ENCODE measurements at places on chromosomes 5 and 9. TPM values are rescaled to one million over a fixed set of nuclear protein-coding genes. Genes with fewer than 3 reads are reported as not detected.

DNA sequence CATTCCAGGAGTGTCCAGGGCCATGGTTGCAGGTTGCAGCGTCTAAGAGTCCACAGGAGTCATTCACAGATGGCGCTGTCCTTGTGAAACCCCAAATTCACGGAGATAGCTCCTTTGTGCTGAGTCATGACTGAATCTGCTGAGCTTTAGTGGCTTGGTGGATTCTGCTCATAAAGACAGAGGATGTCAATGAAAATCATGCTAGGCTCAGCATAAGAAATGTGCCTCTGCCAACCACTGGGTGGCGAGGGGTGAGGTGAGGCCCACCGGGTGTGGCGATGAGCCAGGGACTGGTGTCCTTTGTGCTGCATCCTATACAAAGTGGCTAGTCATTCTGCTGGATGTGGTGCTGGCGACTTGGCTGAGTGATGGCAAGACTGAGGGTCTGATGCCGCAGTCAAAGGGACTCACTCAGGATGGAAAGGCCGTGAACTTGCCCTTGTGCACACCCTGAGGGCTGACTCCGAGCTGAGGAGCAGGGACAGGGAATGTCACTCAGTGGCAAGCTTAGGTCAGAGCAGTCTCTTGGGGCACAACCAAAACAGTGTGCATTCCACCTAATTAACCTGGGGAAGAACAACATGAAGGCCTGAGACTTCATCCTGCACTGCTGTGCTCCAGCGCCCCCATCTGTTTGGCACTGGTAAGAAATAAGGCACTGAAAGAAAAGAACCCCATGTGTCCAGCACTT lies 71.5 kb downstream of the DAP start:
- H3K4me3 ChIP-seq, result no peak overlapping the region
- H3K36me3 ChIP-seq, result no peaks in the 10 kb centered on the region
- no peak for DNase-seq
- no peaks in the 10 kb centered on the region for H3K4me1 ChIP-seq

DNA sequence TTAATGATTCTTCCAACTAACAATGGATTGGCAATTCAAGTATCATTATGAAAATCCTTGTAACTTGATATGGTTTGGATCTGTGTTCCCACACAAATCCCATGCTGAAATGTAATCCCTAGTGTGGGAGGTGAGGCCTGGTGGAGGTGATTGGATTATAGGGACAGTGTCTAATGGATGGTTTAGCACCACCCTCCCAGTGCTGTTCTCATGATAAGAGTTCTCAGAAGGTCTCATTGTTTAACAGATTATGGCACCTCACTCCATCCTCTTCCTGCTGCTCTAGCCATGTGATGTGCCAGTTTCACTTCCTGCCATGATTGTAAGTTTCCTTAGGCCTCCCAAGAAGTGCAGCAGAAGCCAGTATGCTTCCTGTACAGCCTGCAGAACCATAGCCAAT lies 1116.2 kb upstream of the EDIL3 start:
- H3K36me3 ChIP-seq, result no peaks in the 10 kb centered on the region
- no peaks in the 10 kb centered on the region for H3K4me1 ChIP-seq
- no peak overlapping the region for H3K27ac ChIP-seq

DNA sequence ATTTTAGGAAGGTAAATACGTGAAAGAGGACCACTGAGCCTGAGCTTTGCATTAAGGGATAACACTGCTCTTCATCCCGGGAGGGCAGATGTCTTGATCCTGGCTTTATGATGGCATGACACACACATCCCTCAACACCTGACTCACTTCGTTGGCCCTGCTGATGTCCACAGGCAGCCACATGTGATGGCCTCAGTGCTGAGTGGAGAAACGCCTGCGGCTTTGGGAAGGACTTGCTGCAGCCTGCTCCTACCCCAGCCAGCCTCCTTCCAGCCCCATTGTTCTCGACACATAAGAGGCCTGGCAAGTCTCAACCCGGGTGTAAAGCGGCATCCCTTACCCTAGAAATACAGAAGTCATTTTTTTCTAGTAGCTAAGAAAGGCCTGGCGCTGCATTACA lies 169.0 kb downstream of the SYK start:
- no peak for DNase-seq
- H3K4me3 ChIP-seq, result no peak overlapping the region
- H3K27me3 ChIP-seq, result no peaks in the 10 kb centered on the region
- H3K4me1 ChIP-seq, result no peaks in the 10 kb centered on the region

DNA sequence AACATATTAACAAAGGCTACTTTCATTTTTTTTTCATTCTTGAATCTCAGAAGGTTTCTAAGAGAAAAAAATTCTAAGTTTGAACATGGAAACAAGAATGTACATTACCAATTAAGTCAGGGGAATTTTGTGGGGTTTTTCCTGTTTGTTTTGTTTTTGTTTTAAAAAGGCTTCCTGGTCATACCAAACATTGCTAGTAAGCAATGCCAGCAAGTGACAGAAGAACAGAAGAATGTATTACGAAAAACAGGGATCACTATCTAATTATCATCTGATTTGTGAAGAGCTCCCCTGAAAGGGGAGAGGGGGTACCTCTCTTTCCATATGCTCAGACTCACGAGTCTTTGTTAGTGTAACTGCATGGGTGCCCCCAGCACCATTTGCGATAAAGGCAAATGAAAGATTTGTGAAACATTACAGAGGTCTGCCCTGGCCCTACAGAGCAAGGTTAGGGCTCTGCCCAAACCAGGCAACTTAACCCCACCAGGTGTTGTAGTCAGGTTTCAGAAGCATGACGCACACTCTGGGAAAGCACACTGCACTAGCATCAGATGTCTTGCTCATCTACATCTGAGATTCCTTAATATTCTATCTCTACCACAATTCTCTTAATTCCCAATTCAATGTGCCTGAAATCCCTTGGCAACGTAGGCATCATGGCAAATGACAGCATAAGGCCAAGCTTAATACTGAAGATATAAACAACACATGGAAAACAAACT lies 268.2 kb downstream of the MLLT3 start:
- no peak for DNase-seq
- no peaks in the 10 kb centered on the region for H3K36me3 ChIP-seq
- H3K27ac ChIP-seq, result no peak overlapping the region
- H3K4me1 ChIP-seq, result no peaks in the 10 kb centered on the region
- H3K27me3 ChIP-seq, result no peaks in the 10 kb centered on the region

DNA sequence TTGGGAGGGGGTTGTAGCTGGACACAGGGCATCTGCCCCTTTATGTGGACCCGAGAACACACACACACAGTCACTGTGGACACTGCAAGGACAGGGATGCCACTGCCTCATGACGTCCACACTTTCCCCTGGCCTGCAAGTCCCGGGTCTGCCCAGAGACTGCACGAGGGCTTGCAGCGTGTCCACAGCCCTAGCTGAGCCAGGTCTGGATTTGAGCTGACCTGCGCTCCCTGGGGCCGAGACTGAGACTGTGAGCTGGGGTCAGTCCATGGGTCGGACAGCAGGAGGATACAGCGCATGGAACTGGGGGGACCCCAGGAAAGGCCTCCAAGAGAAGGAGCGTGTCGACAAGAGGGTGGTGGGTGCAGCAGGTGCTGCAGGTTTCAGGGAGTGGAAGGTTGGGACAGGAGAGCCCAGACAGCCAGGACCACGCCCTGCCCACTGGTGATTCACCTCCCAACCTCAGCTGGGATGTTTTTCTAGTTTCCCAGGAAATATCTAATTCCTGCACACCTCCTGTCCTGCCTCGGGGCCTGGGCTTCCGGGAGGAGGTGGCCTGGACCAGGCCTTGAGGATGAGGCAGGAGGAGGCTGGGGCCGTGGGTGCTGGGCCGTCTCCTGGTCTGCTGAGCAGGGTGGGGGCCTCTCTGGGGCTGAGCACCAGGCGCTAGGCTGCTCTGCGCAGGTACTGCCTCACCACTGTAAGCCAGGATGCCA lies 806 bp upstream of the RNF224 start:
- DNase-seq, result no peak
- H3K4me1 ChIP-seq, result peaks cover 15% of the 10 kb centered on the region
- no peak overlapping the region for H3K4me3 ChIP-seq
- H3K27me3 ChIP-seq, result peaks cover 15% of the 10 kb centered on the region

DNA sequence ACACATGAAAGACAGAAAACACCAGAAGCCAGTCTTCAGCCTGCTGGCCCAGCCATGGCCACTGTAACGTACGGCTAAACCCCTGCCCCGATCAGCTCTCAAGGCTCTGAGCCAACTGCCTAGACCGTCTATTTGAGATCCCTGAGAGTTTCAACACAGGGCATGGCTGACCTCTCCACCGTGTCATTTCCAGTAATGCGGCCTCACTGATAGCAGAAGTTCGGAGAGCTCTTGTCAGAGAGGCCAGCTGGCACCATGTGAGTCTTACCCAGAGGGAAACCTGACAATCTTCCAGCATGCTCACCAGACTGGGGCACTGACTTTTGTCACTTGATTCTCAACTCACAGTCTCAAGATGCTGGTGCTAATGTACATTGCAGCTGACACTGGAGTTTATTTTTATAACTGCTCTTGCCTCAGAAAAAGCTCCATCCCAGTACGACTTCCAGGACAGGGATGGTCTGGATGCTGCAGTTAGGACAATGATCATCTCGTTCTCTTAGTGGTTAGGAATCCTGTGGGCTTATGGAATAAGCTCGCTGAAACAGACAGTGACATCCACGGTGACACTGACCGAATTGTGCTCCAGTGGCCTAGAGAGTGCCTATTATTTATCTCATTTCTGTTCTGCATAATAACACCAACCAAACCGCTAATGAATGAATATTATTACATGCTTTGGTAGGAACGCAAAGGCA lies 372.7 kb downstream of the ICE1 start:
- peaks cover 5% of the 10 kb centered on the region for H3K4me1 ChIP-seq
- peak; percentile 67 for DNase-seq
- no peaks in the 10 kb centered on the region for H3K36me3 ChIP-seq
- H3K27ac ChIP-seq, result peak overlapping the region; percentile 68
- no peak overlapping the region for H3K4me3 ChIP-seq

GRCh38 chr5:31972558-31972957 lies 201.6 kb downstream of the GOLPH3 start:
- no peaks in the 10 kb centered on the region for H3K36me3 ChIP-seq
- no peaks in the 10 kb centered on the region for H3K27me3 ChIP-seq
- no peak for DNase-seq
- H3K4me3 ChIP-seq, result no peak overlapping the region
- H3K4me1 ChIP-seq, result no peaks in the 10 kb centered on the region

GRCh38 chr5:96317945-96318344 lies 115.1 kb downstream of the PCSK1 start:
- no peak overlapping the region for H3K27ac ChIP-seq
- no peak for DNase-seq
- H3K4me3 ChIP-seq, result no peak overlapping the region
- peaks cover 8% of the 10 kb centered on the region for H3K4me1 ChIP-seq
- H3K27me3 ChIP-seq, result no peaks in the 10 kb centered on the region

The CEL gene
- total RNA-seq, result 1.9 TPM

The CDX1 gene
- total RNA-seq, result not detected

The SLC45A2 gene
- total RNA-seq, result not detected

DNA sequence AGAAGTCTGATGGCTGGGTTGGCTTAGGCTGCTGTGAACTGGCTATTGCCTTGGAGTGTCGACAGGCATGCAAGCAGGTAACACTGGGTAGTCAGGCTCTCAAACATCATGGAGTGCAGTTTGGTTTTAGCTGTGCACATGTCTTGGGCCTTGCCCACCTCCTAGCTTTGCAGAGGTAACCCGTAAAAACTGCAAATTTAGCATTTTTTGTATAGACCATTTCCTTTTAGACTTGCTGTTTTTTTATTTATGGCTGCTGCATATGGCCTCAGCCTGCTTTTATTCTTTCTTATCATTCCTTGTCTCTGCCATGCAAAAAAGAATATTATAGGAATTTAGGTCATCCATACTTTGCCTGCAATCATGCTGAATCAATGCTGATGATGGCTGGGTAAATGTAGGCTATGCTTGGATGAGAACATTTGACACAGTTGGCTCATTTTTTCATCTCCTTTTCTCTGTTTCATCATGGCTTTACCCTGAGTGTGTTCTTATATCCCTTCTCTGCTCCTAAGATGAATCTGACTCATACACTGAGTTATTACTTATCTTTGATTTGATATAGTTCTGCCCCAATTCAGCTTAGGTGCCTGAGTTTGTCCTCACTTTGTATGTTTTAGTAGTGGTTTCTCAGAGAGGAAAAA lies 27.2 kb downstream of the RECK start:
- DNase-seq, result no peak
- peaks cover 46% of the 10 kb centered on the region for H3K36me3 ChIP-seq
- no peaks in the 10 kb centered on the region for H3K27me3 ChIP-seq
- no peak overlapping the region for H3K27ac ChIP-seq
- H3K4me1 ChIP-seq, result no peaks in the 10 kb centered on the region

- H3K4me3 ChIP-seq, result no peak overlapping the region
- H3K27me3 ChIP-seq, result no peaks in the 10 kb centered on the region
- H3K4me1 ChIP-seq, result no peaks in the 10 kb centered on the region
- no peak overlapping the region for H3K27ac ChIP-seq
- DNase-seq, result no peak
Measured at GRCh38 chr9:122444041-122444733, 33.5 kb downstream of the OR1J1 start.

GRCh38 chr5:8981496-8981895 lies 564.4 kb downstream of the SEMA5A start:
- H3K27me3 ChIP-seq, result no peaks in the 10 kb centered on the region
- H3K36me3 ChIP-seq, result no peaks in the 10 kb centered on the region
- H3K4me3 ChIP-seq, result no peak overlapping the region

GRCh38 chr9:33159777-33160127 lies 7.4 kb downstream of the B4GALT1 start:
- no peaks in the 10 kb centered on the region for H3K27me3 ChIP-seq
- H3K4me3 ChIP-seq, result peak overlapping the region; percentile 22
- H3K4me1 ChIP-seq, result peaks cover 90% of the 10 kb centered on the region
- H3K27ac ChIP-seq, result peak overlapping the region; percentile 98
- H3K36me3 ChIP-seq, result no peaks in the 10 kb centered on the region

DNA sequence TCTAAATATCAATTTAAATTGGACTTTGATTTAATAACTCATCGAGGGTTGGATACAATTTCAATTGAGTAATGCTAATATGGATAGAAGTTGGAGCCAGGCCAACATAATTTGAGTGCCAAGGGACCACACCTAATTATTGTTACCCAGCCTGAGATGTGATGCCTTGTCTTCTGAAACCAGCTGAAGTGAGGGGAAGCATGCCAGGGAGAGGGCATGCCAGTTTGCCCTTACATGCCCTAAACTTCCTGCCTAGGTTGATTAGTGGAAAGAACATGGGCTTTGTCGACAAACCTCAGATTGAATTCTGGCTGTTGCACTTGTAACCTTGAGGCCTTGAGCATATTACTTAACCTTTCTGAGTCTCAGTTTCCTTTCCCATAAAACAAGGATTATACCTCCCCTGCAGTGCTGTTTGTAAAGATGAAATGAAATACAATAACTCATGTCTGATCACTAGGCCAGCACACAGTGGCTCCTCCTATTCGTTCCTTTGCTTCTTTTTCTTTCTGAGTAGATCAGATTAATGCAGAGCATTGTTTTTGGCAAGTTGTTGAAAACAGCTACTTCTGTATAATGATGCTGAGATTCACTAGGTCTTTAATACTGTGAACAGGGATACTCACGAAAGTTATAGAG lies 412.8 kb downstream of the TLE4 start:
- H3K27ac ChIP-seq, result no peak overlapping the region
- DNase-seq, result no peak
- H3K36me3 ChIP-seq, result no peaks in the 10 kb centered on the region
- no peaks in the 10 kb centered on the region for H3K4me1 ChIP-seq
- H3K4me3 ChIP-seq, result no peak overlapping the region

All from heart left ventricle (tissue), 16 donors.